ENCODE measurements at places on chromosomes 1 and 21. TPM values are rescaled to one million over a fixed set of nuclear protein-coding genes. Genes with fewer than 3 reads are reported as not detected.

The GJA4 gene
- 0.10 TPM for total RNA-seq

The AMY1C gene
- not detected for total RNA-seq

The ESRRG gene
- total RNA-seq: 0.10 TPM

The SLC16A4 gene
- total RNA-seq: not detected

The FCRL4 gene
- total RNA-seq: not detected

The CD48 gene
- total RNA-seq: 996 TPM

Measured in mononuclear cell (primary cell).